ENCODE measurements at places on chromosomes 2 and 18. TPM values are rescaled to one million over a fixed set of nuclear protein-coding genes. Genes with fewer than 3 reads are reported as not detected.

TRIM43 gene
- total RNA-seq, result not detected

MPPE1 gene
- total RNA-seq, result 39.9 TPM

GNAL gene
- total RNA-seq, result 0.15 TPM

DES gene
- 1.6 TPM for total RNA-seq

CAPN14 gene
- total RNA-seq, result 0.33 TPM

COPS9 gene
- total RNA-seq, result 62.0 TPM

SERPINB7 gene
- total RNA-seq, result 0.87 TPM

FOSL2 gene
- 45.2 TPM for total RNA-seq

ADD2 gene
- total RNA-seq, result not detected

GKN2 gene
- not detected for total RNA-seq

SRD5A2 gene
- not detected for total RNA-seq

PLGLB2 gene
- total RNA-seq, result not detected

NOL4 gene
- not detected for total RNA-seq

SNORC gene
- total RNA-seq, result 0.29 TPM

MBD1 gene
- 63.7 TPM for total RNA-seq

THAP4 gene
- total RNA-seq, result 54.3 TPM

UGT1A4 gene
- total RNA-seq, result not detected

DSG4 gene
- total RNA-seq, result not detected

KATNAL2 gene
- total RNA-seq, result 9.6 TPM

AMER3 gene
- total RNA-seq, result not detected

UBR3 gene
- total RNA-seq, result 32.3 TPM

EFHD1 gene
- not detected for total RNA-seq

KRCC1 gene
- 24.8 TPM for total RNA-seq

TOGARAM2 gene
- 0.17 TPM for total RNA-seq

EMILIN2 gene
- total RNA-seq, result 16.3 TPM

CNDP1 gene
- total RNA-seq, result not detected

GPR155 gene
- total RNA-seq, result 7.1 TPM

CD8B gene
- total RNA-seq, result not detected

GULP1 gene
- total RNA-seq, result 56.6 TPM

OR6B2 gene
- not detected for total RNA-seq

FEV gene
- under 0.01 TPM for total RNA-seq

CYRIA gene
- 4.3 TPM for total RNA-seq

MPHOSPH10 gene
- total RNA-seq, result 22.5 TPM

GRB14 gene
- 0.29 TPM for total RNA-seq

SERPINB10 gene
- total RNA-seq, result not detected

GRHL1 gene
- total RNA-seq, result 0.58 TPM

SLC25A12 gene
- 21.2 TPM for total RNA-seq

ANKRD29 gene
- total RNA-seq, result 8.6 TPM

ANKRD30B gene
- 0.50 TPM for total RNA-seq

CABLES1 gene
- total RNA-seq, result 35.7 TPM

POTEJ gene
- total RNA-seq, result not detected

LBX2 gene
- 6.3 TPM for total RNA-seq

DNAH6 gene
- total RNA-seq, result 0.58 TPM

CCT4 gene
- total RNA-seq, result 162 TPM

TCF4 gene
- 110 TPM for total RNA-seq

TCF23 gene
- not detected for total RNA-seq

RSAD2 gene
- 0.50 TPM for total RNA-seq

RPRM gene
- 0.15 TPM for total RNA-seq

CNRIP1 gene
- 28.1 TPM for total RNA-seq

GAL3ST2 gene
- not detected for total RNA-seq

All from smooth muscle cell of trachea (primary cell).